Astrocyte of the spinal cord (primary cell): ENCODE measurements at places on chromosomes 11 and 22.

- no peak for DNase-seq
These were observed 5.2 kb downstream of the UPB1 start for GRCh38 chr22:24500277-24500820.

GRCh38 chr22:37101311-37102066 lies 8.0 kb downstream of the TMPRSS6 start:
- DNase-seq, result no peak

DNA sequence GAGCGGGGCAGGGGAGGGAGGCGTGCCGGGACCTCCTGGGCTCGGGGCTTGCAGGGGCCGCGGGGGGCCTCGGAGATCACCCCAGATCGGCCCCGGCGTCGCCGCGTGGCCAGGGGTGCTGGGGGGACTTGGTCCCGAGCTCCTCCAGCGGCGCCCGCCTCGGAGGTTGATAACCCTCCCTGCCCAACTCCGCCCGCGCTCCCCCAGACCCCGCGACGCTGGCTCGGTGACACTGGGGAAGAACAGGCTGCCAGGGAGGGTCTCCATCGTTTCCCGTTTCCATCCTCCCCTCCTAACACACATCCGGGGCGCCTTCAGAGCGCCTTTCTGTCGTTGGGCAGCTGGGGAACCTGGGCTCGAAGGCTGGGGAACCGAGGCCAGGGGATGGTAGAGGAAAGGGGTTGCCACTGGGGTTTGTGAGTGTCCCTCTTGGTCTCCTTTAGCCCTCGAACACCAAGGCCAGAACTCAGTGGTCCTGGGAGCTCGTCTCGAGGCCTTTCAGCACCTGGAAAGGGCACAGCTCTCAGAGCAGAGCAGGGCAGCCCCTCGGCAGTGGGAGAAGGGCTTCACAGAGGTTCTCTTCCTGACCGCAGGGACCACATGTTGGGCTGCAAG lies 431 bp downstream of the SLC37A2 start:
- DNase-seq, result no peak

DNA sequence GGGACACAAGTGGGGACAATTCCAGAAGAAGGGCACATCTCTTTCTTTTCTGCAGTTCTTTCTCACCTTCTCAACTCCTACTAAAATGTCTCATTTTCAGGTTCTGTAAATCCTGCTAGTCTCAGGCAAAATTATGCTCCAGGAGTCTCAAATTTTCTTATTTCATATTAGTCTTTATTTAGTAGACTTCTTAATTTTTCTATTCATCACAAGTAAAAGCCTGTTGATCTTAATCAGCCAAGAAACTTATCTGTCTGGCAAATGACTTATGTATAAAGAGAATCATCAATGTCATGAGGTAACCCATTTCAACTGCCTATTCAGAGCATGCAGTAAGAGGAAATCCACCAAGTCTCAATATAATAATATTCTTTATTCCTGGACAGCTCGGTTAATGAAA lies at the start of gene MS4A2:
TSS of gene MS4A2 (plus strand) at position 301 of the 400 bp plus-strand sequence. CDS start 102 bp downstream, outside the sequence.
- DNase-seq, result no peak

DNA sequence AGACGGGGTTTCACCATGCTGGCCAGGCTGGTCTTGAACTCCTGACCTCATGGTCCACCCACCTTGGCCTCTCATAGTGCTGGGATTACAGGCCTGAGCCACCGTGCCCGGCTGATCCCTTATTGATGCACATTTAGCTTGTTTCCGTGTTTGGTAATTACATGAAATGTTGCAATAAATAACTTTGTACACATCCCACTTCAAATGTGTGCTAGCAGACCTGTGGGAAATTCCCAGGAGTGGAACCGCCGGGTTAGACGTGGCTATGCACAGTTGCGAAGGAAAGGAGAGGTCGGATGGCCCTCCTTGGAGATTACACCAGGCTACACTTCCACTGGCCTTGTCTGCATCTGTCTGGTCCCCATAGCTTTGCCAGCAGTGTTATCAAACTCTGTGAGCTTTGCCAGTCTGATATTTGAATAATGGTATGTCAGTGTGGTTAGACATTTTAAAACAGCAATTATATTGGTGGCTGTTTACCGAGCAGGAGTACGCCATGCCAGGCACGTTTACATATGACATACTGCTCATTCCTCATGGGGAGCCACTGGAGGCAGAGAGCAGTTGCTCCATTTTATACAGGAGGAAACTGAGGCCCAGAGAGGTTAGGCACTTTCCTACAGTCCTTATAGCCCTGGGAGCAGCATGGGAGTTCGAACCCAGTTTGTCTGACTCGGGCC lies 27.2 kb upstream of the SYT7 start:
- DNase-seq, result no peak

DNA sequence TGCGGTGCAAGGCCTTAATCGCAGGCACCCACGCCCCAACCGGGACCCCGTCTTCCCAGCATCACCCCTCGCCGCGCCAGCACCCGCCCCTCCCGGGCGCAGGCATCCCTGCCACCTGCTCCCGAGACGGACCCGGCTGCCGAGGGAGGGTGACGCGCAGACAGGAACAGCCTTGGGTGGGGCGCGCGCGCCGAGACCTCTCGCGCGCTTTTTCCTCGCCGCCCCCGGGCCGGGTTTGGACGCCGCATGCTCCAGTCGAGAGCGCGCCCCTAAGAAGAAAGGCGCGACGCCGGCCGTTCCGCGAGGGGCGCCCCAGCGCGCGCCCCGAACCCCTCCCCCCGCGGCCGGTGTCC lies 504 bp downstream of the CFL1 start:
- no peak for DNase-seq

GRCh38 chr11:15497366-15497765 lies 382.6 kb downstream of the INSC start:
- no peak for DNase-seq

DNA sequence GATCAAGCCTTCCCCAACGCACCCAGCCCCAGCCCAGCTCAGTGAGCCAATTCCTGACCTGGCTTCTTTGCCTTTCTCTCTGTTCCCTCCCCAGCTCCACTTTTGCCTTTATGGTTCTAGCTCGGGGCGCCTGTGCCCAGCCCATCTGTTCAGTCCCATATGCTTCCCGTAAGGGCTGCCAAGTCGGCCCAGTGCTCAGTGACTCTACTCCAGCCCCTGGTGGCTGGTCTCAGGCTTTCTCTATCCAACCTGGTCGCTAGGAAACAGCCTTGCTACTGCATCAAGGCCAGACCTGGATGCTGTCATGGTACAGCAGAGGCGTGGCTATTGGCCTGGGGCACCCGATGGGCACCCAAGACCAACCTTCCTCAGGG lies 178.0 kb downstream of the DSCAML1 start:
- no peak for DNase-seq

DNA sequence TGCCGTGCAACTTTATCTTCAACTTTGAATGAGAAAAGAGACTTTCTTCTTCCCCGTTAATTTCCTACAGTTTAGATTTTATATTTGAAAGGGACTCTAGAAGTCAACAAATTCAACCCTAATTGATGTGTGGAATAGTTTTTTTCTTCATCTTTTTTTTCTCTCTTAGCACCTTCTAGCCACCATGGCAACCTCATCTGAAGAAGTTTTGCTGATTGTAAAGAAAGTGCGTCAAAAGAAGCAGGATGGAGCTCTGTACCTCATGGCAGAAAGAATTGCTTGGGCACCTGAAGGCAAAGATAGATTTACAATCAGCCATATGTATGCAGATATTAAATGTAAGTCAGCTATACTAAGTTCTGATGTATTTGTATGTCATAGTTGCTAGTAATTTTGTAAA lies 10.5 kb downstream of the GTF2H1 start:
- DNase-seq, result no peak

- peak; percentile 66 for DNase-seq
These were observed 33.5 kb downstream of the POU2AF3 start for GRCh38 chr11:111331711-111332479.
